ENCODE measurements at places on chromosomes 6 and 20.

- DNase-seq = no peak
These were observed 111.0 kb downstream of the CD83 start for GRCh38 chr6:14228571-14228970.

DNA sequence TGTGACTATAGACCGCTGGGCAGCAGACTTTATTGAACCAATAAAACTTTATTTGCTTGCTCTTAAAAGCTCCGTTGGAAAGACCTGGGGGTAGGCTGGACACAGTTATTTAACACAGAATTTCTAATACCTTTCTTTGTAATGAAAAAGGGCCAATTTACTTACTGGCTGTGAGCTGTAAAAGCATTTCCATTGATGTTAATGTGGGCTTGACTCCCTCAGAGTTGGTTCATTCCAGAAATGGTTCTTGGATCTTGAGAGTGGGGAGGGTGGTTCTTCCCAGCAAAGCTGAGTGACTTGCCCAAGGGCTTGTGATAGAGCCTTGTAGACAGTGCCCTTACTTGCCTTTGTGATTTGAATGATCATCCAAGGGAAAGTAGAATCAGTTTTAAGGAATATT is 100.6 kb downstream of the SOX4 start:
- DNase-seq = no peak

DNA sequence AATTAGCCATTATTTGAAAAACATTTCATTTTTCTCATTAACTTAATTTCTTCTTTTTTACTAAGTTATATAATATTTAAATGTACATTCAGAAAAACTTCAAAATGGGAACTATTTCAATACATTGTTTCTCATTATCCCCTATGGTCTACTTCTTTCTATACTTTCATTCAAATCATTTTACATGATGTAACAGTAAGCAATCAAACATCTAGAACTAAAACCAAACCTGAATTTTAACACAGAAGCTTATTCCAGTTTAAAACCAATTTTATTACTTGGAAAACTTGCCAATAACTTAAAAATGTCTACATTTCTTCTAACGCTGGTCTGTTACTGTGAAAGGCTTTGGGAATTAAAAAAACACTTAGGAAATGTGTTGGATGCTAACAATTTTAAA is 4.6 kb upstream of the PRR18 start:
- DNase-seq = no peak

GRCh38 chr6:82711105-82711827 is 347.6 kb downstream of the TPBG start:
- no peak for DNase-seq

GRCh38 chr6:18328070-18328469 is 59.1 kb upstream of the RNF144B start:
- DNase-seq = no peak

- no peak for DNase-seq
These were observed 51.6 kb upstream of the TTPAL start for GRCh38 chr20:44424039-44424495.

DNA sequence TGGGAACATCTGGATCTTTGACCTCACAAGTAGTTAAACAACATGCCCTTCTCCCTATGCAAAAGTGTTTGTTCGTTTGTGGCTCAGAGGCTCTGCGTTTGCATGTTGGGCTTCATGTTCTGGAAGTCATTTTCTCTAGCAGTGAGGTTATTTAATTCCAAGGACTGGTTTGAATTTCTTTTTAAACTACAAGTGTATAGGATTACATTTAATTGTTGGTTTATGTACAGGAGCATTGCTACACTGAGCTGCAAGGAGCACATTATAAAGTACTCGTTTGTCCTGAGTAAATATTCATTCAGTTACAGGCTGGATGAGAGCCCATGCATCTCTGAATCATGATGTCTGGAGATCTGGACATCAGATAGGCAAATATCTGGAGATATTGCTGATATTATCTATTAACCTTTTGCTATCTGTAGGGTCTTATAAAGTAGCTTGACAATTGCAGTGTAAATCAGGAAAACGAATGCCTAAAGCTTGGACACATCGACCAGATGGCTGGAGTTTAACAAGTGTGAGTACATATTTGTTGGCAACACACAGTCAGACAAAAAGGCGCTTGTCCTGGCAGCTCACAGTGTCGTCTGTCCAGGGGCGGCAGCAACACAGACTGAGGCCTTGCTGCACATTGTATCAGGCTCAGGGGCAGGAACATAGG is 84.6 kb downstream of the PDE7B start:
- DNase-seq = peak; percentile 11

GRCh38 chr6:162719528-162719927 is 8.0 kb downstream of the PRKN start:
- DNase-seq = no peak

DNA sequence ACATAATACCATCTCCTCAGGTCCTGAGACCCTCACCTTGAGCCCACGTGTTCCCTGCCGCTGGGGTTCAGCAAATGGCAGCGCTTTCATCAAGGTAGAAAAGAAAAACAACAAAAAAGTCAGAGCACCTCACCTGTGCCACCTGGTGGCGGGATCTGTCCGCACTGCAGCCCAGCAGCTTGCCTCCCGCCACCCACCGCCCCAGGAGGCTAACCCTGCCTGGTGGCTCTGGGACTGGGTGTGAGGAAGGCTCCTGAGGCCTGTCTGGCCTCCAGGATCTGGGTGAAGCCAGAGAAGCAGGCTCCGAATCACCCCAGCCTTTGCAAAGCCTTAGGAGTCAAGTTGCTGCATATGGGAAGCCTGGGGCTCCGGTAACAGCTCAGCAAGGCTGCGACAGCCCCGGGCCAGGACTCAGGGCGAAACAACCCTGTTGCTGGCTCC is 270.8 kb downstream of the BMP7 start:
- no peak for DNase-seq

DNA sequence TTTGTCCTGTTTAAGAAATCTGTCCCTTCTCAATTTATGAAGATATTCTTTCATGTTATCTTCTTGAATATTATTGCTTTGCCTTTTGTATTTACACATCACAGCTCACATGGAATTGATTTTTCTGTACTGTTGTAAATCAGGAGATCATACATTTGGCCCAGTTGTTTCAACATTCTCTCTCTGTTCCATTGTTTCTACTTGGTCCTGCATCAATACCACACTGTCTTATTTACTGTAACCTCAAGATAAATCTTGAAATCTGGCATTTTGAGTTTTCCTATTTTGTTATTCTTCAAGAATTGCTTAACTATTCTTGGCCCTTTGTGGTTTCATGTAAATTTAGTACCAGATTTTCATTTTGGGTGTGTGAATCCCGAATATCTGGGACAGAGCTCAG is 121.7 kb upstream of the CCN2 start:
- no peak for DNase-seq

- no peak for DNase-seq
These were observed 6.7 kb downstream of the TEAD3 start for GRCh38 chr6:35489995-35490791.

DNA sequence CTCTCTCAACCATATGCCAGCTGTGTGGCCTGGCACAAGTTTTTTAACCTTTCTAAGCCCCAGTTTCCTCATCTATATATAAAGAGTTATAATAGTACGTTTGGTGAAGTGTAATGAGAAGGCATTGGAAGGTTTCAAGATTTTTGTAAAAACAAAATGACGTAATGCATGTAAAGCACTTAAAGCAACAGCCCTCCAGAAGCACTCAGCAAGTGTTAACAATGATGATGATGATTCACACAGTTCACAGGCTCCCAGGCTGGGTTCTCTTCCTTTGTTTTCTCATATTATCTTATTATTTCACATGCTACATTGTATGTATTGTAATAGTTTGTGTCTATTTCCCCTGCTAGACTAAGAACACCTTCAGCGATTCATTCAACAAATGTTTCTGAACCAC is 6.2 kb downstream of the CEP250 start:
- DNase-seq = no peak

- DNase-seq = peak; percentile 18
These were observed 175.7 kb downstream of the DLL1 start for GRCh38 chr6:170114956-170115855.

DNA sequence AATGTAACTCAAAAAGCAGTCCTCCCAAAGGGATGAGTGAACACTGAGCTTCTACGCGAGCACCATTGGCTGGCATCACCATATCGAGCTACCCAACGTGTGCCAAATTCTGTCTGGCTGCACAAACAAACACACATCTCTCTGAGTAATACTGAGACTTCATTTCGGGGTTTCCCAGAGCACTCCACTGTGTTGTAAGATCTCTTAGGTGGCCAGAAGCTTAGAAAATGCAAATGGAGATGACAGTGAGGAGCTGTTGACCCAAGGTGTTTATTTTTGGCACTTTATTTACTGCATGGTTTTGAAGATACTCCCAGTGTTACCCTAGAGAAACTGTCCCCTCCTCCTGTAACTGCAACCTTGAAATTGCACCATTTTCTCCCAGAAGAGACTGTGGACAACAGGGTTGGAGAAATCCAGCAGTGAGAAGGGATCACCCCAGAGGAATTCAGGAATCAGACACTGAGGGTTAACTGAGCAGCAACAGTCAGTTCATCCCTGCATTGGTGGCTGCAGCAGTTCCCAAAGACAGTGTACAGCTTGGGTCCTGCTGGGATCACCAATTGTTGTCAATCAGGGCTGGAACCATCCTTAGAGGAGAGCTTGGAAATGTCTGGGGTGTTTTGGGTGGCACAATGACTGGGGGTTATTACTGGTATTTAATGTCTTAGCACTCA is 1.0 kb upstream of the RIPOR2 start:
- DNase-seq = no peak

- peak; percentile 73 for DNase-seq
These were observed 10.4 kb upstream of the GCNT2 start for GRCh38 chr6:10510592-10511367.

DNA sequence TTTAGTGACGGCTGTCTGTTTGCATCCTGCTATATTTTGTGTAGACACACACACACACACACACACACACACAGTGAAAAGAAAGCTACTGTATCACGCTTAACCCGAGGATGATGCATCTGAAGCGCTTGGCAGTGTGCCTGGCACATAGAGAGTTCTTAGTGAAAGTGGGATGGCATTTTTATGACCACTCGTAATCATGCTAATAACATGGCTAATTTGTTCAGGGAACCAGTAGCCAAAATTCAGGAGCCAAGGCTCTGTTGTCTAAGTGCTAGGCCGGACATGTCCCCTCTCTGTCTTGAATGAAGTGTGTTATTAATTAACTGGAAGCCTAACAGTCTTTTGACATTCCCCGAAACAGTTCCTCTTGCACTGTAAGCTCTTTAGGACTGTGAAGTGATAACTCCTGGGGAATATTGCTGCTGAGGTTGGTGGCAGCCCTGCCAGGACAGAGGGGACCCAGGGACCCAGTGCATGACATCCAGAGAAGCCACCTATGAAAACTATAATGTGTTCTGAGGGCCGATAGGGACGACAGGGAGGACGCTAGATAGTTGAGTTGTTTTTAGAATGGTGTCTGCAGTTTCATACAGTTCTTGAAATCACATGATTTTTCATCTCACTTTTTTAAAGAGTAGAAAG is 45.0 kb upstream of the IRF4 start:
- DNase-seq = no peak

DNA sequence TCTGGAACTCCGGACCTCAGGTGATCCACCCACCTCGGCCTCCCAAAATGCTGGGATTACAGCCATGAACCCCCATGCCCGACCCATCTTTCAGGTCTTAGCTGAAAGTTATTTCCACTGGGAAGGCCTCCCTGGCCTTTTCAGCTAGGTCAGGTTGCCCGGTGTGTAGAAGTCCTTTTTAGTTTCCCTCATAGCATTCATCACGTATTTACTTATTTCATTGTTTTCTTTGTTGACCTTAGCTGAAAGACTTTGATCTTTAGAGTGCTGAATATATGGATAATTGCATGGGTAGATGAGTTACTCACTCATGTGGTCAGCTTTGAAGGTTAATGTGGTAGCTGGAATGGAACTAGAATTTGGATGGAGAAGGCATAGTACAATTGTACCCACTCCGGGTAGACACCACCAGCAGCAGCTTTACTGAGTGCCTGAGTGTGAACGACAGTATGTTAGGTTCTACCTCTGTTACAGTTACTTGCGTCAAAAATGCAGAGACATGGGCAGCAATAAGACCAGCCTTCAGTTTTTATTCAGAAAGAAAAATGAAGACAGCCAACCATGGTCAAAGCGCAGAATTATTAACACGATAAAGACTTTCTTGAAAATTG is 9.1 kb downstream of the KIZ start:
- DNase-seq = peak; percentile 50

DNA sequence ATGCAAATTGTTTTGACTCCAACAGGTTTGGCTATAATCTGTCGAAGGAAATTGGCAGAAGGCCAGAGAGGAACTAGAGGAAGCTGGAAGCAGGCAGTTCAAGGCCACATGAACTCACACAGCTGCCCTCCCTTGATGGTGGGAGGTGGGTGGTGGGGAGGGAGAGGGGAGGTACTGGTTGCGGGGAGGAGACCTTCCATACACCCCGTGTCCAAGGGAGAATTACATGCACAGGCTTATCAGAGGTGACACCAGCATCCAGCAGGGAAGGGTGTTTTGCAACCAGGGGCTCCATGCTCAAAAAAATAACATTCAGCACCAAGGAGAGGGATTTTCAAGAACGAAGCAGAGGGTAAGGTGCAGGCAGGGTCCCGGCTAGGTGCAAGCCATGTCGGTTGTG is 9.1 kb downstream of the PRND start:
- DNase-seq = peak; percentile 49

DNA sequence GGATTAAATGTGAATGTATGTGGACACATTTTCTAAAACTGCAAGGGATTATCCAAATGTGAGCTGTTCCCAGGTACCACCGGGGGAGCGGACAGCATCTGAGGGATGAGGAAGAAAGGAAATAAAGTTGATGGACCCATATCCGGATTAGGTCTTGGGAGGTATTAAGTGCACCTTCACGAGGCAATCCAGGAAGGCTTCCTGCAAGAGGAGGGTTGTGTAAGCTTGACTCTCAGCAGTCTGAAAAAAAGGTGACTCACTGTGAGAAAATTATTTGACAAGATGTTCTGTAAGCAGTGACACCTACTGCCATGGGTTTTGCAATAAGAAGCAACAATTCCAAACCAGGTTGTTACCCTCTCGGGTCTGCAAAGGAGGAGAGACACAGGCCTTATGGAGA is 55.0 kb upstream of the LRFN2 start:
- DNase-seq = no peak

- DNase-seq = no peak
These were observed 136.2 kb downstream of the BMP7 start for GRCh38 chr20:57130160-57130772.

DNA sequence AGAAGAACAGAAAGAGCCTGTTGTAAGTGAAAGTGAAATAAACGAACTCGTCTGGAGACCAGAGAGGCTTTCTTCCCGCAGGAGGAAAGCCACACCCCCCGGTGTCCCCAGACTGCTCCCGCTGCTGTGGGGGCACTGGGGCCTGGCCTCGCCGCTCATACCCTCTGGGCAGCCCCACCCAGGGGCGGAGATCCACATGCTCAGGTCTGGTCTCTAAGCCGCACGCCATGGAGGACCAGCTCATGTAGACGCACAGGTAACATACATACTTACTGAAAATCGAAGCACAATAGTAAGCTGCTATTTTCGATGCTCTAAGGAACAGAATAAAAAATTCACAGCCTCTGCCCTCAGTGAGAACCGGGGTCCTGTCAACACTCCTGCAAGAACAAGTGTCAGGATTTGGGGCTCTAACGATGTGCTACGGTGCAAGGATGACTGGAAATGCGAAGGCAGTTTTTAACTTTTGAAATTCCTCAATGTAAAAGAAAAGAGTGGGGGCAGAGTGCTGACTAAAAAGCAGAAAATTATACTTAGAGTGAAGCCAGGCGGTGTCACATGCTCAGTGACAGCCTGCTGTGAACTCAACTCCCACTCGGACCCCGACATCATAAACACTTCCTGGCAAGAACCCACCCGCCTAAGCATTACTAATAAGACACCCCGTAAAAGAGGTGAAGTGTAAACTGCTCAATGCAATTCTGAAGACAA is 110.5 kb downstream of the IRF4 start:
- no peak for DNase-seq

GRCh38 chr20:383889-384288 is 3.3 kb downstream of the TRIB3 start:
- no peak for DNase-seq

Measured in NCI-H146 (cell line).